KG1 (cell line): ENCODE measurements at places on chromosomes 7 and 10.

GRCh38 chr10:118505363-118505762 lies 90.1 kb downstream of the PRLHR start:
- no peak for DNase-seq

DNA sequence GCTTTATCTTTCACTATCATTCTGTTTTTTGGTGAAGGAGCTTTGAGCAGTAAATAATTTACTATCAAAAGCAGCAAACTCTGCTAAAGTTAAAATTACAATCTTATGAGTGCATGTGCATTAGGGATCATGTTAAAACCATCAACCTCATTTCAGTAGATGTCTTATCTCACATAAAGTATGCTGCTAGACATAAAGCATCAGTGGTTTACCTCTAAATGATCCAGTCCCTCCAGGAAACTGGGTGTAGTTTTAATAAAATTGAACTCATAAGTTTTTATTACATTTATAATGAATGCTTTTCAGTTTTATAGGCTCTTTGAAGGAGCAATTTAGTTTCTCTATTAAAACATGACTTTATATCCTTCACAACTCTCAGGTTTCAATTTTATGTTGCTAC lies 108.7 kb downstream of the LRRN3 start:
- no peak for DNase-seq

DNA sequence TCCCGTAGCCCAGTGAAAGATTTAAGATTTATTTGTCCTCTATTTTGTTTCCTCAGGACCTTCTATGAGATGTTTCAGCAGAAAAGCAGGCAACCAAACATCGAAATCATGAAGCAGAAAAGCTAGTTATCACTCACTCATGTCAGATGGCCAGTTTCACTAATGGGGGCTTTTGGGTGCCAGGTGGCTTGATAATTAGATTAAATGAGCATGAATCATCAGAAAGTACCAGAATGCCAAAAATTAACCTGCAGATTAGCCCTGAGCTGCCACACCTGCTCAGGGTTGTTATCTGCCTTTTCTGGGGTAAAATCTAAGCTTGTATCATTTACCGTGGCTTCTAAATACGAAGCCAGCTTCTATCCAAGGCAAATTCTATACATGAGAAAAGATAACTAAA lies 1017.5 kb downstream of the XPNPEP1 start:
- no peak for DNase-seq

- no peak for DNase-seq
These were observed 48.5 kb downstream of the CPEB3 start for GRCh38 chr10:92242380-92242779.

- DNase-seq: no peak
These were observed 39.2 kb upstream of the GSAP start for GRCh38 chr7:77455321-77455720.

- DNase-seq: no peak
These were observed 6.7 kb downstream of the PNLIPRP2 start for GRCh38 chr10:116627386-116627933.

DNA sequence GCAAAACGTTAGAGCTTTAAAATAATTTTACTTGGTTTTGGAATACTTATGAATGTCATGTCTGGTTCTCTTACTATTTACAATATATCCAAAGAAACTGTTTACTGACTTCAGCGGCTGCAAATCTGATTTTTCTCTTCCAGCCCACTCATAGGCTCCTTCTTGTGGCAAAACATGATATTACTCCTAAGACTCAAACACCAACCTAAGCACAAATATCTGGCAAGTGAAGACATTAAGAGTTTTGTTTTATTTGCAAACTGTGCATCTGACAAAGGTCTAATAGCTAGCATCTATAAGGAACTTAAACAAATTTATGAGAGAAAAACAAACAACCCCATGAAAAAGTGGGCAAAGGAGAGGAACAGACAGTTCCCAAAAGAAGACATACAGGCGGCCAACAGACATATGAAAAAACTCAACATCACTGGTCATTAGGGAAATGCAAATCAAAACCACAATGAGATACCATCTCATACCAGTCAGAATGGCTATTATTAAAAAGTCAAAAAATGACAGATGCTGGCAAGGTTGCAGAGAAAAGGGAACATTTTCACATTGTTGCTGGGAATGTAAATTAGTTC lies 20.3 kb upstream of the GJC3 start:
- DNase-seq: no peak

DNA sequence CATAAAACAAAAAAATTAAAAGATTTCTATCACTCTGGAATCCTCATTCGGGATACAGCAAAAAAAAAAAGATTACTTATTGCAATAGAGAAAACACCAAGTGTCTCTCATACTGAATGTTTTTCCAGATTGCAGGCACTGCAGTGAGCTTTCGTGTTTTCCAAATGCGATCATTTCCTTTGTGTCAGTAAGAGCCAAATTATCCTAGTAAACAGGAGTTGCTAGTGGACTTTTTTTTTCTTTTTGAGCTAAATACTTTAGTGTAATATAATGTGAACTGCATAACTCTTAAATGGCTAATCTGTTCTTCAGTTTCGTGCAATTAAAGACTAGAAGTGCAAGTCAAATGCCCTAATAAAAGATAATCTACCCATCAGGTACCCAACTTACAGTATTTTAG lies 44.4 kb upstream of the TOMM7 start:
- no peak for DNase-seq

- DNase-seq: no peak
These were observed 78.4 kb downstream of the NXPH1 start for GRCh38 chr7:8511855-8512254.

GRCh38 chr10:6769704-6770417 lies 189.8 kb upstream of the PRKCQ start:
- DNase-seq: no peak

GRCh38 chr10:43172645-43173044 lies 34.4 kb downstream of the CSGALNACT2 start:
- DNase-seq: no peak

GRCh38 chr7:150450491-150451001 lies at the start of gene GIMAP8:
Gene GIMAP8 (plus strand): TSS chr7:150450630. CDS start chr7:150466699, 16,069 bp downstream.
- no peak for DNase-seq

DNA sequence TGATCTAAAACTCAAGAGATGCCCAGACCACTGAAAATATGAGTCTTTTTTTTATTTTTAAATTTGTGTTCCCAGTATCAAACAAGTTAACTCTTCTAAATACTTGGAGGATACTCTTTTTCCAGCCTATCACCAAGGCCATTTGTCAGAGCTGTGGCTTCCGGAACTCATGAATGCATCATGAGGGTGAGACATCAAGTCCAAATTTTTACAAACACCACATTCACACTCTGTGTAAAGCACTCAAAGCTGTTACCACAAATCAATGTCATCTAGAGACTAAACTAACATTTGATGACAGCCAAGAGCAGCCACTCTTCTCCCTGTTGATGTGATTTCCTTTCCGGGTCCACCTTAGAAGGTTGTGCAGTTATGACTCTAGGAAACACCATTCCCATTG lies 43.8 kb upstream of the ARID5B start:
- no peak for DNase-seq
